OCI-M1 (cell line): ENCODE measurements at places on chromosomes 2 and 18.

GRCh38 chr2:180692322-180692721 lies 288.1 kb upstream of the UBE2E3 start:
- DNase-seq: no peak

DNA sequence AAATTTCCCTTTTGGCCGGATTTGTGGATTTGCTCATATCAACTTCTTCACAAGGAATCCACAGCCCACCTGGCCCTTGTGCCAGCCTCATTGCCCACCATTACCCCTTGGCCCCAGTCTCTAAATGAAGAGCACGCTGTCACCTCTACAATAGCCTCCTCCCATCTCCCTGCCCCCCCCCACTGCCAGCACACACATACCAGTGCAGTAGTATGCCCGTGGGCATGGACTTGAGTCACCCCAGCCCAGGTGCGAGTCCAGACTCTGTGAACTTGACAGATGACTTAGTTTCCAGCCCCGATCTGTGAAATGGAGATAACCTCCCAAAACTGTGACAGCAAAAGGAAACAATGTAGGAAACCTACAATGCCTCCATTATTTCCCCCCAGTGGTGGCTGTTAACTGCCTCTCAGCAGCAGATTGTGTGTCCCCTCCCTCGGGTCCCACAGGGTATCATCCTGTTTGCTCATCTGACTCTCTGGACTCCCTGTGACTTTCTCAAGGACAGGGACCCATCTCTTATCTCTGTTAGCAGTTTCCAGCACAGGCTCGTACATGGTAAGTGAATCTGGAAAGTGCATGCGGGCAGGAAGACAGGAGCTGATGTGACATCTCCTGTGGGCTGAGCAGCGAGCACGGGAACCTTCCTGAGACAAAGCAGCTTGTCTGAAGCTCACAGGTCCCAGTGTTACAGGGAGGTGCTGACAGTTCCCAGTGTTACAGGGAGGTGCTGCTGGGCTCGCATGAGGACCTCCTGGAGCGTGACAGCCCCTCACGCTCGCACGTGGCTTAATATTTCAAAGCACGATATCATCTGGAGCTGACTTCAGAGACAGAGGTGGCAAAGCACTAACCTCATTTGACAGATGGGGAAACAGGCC lies 4.2 kb upstream of the TMEM185B start:
- DNase-seq: peak; percentile 40

DNA sequence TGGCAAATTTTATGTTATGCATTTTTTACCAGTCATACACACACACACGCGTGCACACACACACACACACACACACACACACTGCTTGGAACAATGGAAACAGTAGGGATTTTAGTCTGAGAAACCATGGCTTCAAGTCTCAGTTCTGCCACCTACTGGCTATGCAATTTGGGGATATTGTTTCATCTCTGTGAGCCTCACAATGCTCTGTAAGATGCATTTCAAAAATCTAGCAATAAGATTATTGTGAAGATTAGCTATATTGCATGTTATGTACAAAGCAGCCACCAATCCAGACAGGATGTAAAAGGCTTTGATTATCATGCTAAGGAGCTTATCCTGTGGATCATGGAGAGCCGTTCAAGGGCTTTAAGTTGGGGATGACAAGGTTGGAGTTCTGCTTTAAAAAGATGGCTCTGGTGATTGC lies 401.4 kb downstream of the NBAS start:
- DNase-seq: peak; percentile 69

- no peak for DNase-seq
Measured at GRCh38 chr18:51980101-51980500, 359.9 kb upstream of the DCC start.

- DNase-seq: no peak
Measured at GRCh38 chr2:112679484-112679883, 33.7 kb downstream of the SLC20A1 start.

GRCh38 chr18:56166914-56167313 lies 471.5 kb downstream of the TXNL1 start:
- no peak for DNase-seq

GRCh38 chr2:21059885-21060610 lies 16.2 kb upstream of the APOB start:
- no peak for DNase-seq

DNA sequence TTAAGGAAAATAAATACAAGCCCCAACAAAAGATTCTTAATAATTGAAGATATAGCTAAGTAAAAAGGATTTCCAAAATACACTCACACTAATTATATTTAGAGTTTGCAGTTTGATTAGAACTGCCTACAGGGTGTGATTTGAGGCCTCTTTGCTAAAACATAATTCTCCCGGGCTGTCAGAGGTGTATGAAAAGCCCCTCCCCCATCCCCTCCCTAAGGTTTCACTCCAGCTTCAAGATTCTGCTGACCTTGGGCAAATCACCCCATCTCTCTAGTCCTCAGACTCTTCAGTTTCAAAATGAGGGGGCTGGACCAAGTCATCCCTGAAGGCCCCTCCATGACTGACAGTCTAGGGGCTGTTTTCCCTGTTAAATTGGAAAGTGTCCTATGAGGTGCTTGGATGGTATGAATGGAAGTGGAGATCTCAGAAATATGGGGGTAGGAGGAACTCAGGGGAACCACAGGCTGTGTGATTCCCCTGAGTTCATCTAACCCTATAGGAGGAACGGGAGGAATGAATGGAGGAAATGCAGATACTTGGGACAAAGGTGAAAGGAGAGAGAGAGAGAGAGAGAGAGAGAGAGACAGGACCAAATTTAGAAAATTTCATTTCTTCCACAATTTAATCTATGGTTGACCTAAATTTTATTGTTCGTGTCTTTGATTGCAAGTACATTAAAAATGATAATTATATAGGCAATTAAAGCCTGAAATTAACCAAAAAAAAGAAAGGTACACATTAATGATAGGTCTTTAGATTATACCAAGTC lies 107.5 kb downstream of the SPP2 start:
- DNase-seq: no peak

DNA sequence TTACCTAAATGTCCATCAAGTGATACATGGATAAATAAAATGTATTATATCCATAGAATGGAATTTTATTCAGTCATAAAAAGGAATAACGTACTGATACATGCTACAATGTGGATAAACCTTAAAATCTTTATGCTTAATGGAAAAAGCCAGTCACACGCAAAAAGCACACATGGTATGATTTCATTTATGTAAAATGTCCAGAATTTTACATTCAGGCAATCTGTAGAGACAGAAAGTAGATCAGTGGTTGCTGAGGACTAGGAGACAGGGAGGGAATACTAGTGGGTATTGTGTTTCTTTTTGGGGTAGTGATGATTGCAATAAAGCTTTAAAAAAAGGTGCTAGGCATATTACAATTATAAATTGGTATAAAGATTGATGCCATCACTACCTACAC lies 30.7 kb upstream of the CD302 start:
- DNase-seq: no peak

- no peak for DNase-seq
Measured at GRCh38 chr2:205764270-205764746, 82.0 kb downstream of the NRP2 start.

- no peak for DNase-seq
Measured at GRCh38 chr18:49794743-49795142, 18.6 kb downstream of the ACAA2 start.

GRCh38 chr18:49059028-49059834 lies 108.5 kb upstream of the SMAD7 start:
- DNase-seq: peak; percentile 29

- no peak for DNase-seq
Measured at GRCh38 chr2:223238301-223238700, 186.3 kb downstream of the KCNE4 start.

GRCh38 chr2:199798831-199799580 lies 52.0 kb downstream of the FTCDNL1 start:
- no peak for DNase-seq

DNA sequence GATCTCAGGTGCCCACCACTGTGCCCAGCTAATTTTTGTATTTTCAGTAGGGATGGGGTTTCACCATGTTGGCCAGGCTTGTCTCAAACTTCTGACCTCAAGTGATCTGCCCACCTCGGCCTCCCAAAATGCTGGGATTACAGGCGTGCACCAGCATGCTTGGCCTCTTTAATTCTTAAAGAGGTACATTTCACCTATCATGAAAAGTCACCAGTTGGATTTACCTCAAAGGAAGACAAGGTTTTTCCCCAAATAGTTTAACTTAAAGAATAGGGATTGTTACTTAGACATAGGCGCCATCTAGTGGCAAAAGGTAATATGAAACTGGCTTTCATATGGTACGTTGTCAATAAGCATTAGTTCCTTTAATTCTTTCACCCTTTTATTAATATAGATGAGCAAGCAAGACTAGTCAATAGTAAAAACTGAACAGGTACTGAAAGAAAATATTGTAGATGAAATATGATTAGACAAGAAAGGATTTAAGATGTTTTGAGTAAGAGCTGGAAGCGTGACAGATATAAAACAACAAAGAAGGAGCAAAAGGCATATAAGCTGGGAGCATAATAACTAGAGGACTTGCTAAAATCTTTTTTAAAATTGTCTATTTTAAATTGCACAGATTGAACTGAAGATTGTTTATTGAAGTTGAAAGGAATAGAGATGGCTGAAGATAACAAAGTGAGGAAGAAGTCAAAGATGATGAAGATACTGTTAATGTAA lies 35.0 kb upstream of the PSMD14 start:
- peak; percentile 83 for DNase-seq

- DNase-seq: peak; percentile 19
Measured at GRCh38 chr2:165969227-165969626, 15.7 kb upstream of the TTC21B start.

GRCh38 chr18:8948471-8949149 lies 153.9 kb upstream of the NDUFV2 start:
- peak; percentile 77 for DNase-seq

- DNase-seq: no peak
Measured at GRCh38 chr2:161131804-161132203, 28.4 kb upstream of the TANK start.

GRCh38 chr2:86785456-86785855 lies 5.3 kb downstream of the CD8A start:
- no peak for DNase-seq

GRCh38 chr18:2442726-2443275 lies 128.5 kb downstream of the METTL4 start:
- DNase-seq: no peak

- DNase-seq: no peak
Measured at GRCh38 chr2:48474574-48475298, 55.2 kb upstream of the STON1 start.

DNA sequence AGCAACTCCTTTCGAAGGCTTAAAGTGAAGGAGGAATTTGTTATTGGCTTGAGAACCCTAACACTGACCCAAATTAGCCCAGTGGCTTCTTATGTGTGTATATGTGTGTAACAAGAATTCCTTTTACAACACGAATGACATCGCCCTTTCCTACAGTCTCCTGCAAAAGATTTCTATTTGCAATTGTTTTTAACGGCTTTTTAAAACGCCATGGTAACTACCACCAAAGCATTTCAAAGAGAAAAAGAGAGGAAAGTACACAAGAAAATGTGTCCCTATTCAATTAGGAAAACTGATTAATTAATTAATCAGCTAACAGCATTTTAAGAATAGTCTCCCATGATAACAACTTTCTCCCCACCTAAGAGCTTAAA lies 58.1 kb downstream of the PAX3 start:
- DNase-seq: no peak

GRCh38 chr2:221689140-221689539 lies 117.0 kb upstream of the EPHA4 start:
- no peak for DNase-seq

GRCh38 chr2:52423111-52423510 lies 1344.5 kb upstream of the CHAC2 start:
- no peak for DNase-seq

- no peak for DNase-seq
Measured at GRCh38 chr18:3612315-3612714, 162.3 kb downstream of the TGIF1 start.

GRCh38 chr2:198498516-198498915 lies 694.1 kb downstream of the PLCL1 start:
- no peak for DNase-seq

- no peak for DNase-seq
Measured at GRCh38 chr2:89848114-89848513, 1156.6 kb downstream of the RPIA start.

- no peak for DNase-seq
Measured at GRCh38 chr18:11150271-11150615, 874 bp upstream of the PIEZO2 start.

GRCh38 chr2:188576651-188577050 lies 285.0 kb downstream of the GULP1 start:
- no peak for DNase-seq

GRCh38 chr2:270861-271260 lies 6.1 kb downstream of the ACP1 start:
- DNase-seq: no peak

DNA sequence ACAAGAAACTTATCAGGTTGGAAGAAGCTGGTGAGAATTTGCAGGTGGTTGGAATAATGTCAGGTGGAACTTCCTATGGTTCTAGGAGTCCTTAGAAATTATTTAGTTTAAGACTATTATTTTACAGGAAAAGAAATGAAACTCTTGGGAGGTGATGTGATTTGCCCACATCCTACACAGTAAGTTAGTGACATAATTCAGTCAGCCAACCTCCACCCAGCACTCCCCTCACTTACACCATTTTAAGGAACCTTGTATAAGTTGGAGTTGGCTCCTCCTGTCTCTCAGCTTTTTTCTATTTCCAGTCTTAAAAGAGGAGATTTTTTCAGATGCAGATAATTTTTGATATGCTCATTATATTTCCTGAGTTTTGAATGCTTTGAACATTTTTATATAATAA lies 86.4 kb downstream of the SKA1 start:
- no peak for DNase-seq

DNA sequence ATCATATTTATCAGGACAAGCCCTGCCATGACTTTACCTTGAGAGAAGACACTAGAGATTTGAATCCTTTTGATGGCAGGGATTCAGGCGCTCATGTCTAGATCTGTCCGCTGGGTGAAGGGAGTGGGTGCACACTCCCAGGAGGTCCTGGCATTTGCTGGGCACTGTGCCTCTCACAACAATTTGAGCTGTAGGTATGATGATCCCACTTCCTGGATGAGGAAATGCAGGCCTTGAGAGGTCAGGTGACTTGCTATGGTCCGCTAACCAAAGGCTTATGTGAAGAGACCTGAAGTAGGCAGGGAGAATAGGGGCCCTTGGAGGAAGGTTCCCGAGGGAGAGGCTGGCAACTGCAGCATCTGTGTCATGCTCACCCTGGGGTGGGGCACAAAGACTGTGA lies 206.1 kb downstream of the HAUS1 start:
- DNase-seq: no peak

DNA sequence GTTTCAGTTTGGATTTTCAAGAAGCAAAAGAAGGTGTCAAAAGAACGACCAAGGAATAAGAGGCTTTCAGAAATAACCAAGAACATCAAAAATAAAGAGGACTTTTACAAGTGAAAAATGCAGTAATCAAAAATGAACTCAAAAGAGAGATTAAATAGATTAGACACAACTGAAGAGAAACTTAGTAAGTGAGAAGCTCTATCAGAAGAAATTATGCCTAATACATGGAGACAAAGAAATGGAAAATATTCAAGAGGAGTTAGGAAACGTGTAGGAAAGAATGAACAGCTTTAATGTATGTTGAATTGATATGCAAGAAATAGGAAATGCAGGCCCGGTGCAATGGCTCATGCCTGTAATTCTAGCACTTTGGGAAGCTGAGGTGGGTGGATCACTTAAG lies 145.8 kb downstream of the ACOXL start:
- DNase-seq: no peak

- no peak for DNase-seq
Measured at GRCh38 chr2:100819370-100820272, at the start of gene NPAS2. Gene NPAS2 (plus strand): TSS chr2:100820139. CDS start chr2:100904755, 84,616 bp downstream.
